ENCODE measurements at places on chromosomes 12 and 14.

DNA sequence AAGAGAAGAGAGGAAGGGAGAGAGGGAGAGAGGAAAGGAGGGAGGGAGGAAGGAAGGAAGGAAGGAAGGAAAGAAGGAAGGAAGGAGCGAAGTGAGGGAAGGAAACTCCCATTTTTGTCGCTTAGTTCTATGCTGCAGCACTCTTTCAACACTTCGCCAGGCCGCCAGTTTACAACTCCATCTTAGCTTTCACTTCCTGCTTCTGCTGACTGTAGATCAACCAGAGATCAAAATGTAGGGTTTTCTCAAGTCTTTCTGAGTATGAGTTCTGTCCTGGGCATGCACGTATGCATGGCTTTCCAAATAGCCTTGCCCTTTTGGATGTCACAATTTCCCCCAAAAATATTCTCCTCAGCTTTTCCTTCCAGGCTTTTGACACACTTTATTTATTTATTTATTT lies 723.4 kb downstream of the TRHDE start:
- no peak for DNase-seq

- DNase-seq = no peak
These were observed 48.2 kb upstream of the DAAM1 start for GRCh38 chr14:59140106-59140843.

DNA sequence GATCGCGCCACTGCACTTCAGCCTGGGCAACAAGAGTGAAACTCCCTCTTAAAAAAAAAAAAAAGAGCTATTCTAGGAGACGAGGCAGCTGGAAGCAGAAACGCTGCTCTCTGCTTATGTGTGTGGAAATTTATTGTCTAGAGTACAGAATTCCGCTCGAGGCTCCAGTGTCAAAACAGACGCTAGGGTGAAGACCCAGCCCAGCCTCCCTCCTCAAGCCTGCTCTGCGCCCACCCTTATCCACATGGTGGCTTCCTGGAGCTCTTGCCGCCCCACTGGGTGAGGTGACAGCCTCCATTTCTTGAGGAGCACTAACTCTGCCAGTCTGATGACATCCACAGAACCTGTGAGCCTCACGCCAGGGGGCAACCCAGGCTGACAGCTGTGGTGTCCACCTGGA lies 49.5 kb upstream of the DLK1 start:
- no peak for DNase-seq

- no peak for DNase-seq
These were observed 366.6 kb downstream of the NELL2 start for GRCh38 chr12:44509471-44509870.

DNA sequence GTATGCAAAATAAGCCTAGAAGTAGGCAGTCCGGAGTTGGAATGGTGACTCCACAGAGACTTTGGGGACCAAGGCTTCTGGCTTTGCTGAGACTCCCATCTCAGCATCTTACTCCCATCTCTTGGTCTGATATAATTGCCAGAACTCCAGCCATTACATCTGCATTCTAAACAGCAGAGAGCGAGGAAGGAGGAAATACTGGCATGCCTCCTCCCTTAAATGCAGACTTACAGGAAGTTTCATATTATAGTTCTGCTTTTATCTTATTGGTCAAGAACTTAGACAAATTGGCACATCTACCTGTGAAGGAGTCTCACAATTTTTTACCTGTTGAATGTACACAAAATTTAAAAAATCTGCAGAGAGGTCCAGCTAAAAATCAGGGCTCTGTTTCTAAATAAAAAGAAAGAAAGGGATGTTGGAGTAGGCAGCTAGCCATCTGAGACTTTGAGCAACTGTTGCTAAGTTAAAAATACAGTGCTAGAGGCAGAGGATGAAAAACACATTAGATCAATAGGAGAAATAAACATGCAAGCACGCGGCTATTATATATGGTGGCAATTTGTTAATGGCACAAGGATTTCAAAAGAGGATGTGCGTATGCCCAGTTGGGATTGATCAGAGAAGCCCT lies 209.9 kb upstream of the HMGA2 start:
- DNase-seq = no peak

- DNase-seq = no peak
These were observed 32.8 kb upstream of the TOMM20L start for GRCh38 chr14:58362798-58363412.
